Ovary (tissue), 10 donors: ENCODE measurements at places on chromosomes 3 and 15. TPM values are rescaled to one million over a fixed set of nuclear protein-coding genes. Genes with fewer than 3 reads are reported as not detected.

DNA sequence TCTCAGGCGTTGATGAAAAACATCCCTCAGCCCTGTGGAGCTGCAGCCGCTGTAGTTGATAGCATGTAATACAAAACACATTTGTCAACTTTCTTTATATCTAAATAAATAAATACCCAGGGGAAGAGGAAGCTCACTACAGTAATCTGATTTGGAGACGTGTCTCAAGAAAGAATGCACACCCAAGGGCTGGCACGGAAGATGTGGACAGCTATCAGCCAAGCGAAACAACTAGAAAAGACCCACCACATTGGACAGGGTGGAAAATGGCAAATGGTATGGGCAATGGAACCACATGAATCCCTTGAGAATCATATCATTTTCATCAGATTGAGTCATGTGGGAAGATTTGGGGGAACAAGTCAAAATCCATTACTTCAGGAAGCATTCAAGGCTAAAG lies 43.1 kb upstream of the ALDH1A3 start:
- DNase-seq = no peak
- no peaks in the 10 kb centered on the region for H3K36me3 ChIP-seq
- no peak overlapping the region for H3K4me3 ChIP-seq
- H3K27ac ChIP-seq = no peak overlapping the region

- H3K27me3 ChIP-seq = no peaks in the 10 kb centered on the region
- peak overlapping the region; percentile 49 for H3K27ac ChIP-seq
These were observed 15.5 kb downstream of the KLF15 start for GRCh38 chr3:126341755-126342150.

DNA sequence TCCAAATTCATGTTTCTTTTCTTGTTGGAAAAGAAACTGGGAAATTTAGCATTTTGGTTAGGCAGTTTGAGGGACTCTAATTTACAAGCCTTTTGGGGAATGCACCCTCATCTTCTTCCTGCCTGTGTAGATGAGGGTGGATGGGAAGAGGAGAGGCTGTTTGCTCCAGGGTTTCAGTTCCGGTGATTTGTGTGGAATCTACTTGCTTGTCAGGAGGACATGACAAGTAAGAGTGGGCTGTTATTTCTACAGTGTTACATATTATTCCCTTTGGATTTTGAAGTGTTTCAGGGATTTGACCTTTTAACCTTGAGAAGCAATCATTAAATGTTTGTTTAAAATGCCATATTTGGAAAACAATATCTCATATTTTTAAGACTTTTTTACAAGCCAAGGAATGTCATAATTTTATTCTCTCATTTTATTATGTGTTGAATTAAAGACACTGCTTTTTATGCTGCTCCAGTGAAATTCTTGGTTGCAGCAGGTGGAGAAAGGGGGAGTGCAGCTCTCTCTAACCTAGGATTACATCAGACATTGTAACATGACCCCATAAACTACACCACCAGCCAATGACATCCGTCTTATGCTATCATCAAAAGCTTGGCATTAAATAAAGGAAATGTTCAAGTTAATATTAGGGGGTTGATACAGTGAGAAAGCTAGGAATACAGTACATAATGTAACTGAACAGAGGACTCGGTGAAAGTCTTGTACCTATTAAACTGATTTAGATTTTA lies 30.2 kb downstream of the PLAAT1 start:
- no peak for DNase-seq
- H3K27me3 ChIP-seq = no peaks in the 10 kb centered on the region
- no peaks in the 10 kb centered on the region for H3K36me3 ChIP-seq
- H3K4me3 ChIP-seq = no peak overlapping the region
- no peaks in the 10 kb centered on the region for H3K4me1 ChIP-seq
- no peak overlapping the region for H3K27ac ChIP-seq

- H3K4me3 ChIP-seq = no peak overlapping the region
- H3K36me3 ChIP-seq = no peaks in the 10 kb centered on the region
- no peak for DNase-seq
- H3K4me1 ChIP-seq = no peaks in the 10 kb centered on the region
These were observed 7.6 kb downstream of the MFGE8 start for GRCh38 chr15:88905576-88905975.

DNA sequence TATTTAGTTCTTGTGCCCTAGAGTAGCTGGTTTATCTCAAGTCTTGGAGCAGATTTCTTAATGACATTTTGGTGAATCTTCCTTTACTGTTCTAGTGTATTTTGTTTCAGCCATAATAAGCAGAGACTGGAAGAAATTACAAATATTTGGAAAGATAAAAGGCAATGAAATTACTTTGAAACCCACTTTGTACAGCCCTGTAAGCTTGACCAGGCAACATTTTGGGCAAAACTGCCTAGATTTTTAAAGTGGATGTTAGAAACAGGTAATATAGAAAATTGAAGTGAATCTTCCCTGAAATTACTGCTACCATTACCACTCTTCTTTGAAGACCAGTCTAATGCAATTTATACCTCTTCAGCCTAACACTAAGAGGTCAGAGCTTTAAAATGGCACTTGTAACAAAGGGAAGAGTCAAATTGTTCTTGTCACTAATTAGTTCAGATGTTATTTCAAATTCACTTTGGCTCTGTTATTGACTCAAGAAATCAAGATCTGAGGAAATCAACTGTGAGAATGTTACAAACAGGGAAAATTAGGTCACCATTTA lies 589.4 kb downstream of the NLGN1 start:
- no peaks in the 10 kb centered on the region for H3K36me3 ChIP-seq
- no peak overlapping the region for H3K27ac ChIP-seq
- H3K4me1 ChIP-seq = no peaks in the 10 kb centered on the region
- no peak overlapping the region for H3K4me3 ChIP-seq
- H3K27me3 ChIP-seq = no peaks in the 10 kb centered on the region

ADPRH gene
- 4.5 TPM for total RNA-seq

GRCh38 chr3:71080517-71081083 lies 502.9 kb downstream of the FOXP1 start:
- H3K4me3 ChIP-seq = no peak overlapping the region
- H3K36me3 ChIP-seq = no peaks in the 10 kb centered on the region
- peaks cover 21% of the 10 kb centered on the region for H3K4me1 ChIP-seq
- DNase-seq = no peak
- no peaks in the 10 kb centered on the region for H3K27me3 ChIP-seq
